ENCODE measurements at places on chromosomes 7 and 10.

GRCh38 chr7:76236224-76236623 is 34.5 kb downstream of the SRRM3 start:
- no peak for DNase-seq

DNA sequence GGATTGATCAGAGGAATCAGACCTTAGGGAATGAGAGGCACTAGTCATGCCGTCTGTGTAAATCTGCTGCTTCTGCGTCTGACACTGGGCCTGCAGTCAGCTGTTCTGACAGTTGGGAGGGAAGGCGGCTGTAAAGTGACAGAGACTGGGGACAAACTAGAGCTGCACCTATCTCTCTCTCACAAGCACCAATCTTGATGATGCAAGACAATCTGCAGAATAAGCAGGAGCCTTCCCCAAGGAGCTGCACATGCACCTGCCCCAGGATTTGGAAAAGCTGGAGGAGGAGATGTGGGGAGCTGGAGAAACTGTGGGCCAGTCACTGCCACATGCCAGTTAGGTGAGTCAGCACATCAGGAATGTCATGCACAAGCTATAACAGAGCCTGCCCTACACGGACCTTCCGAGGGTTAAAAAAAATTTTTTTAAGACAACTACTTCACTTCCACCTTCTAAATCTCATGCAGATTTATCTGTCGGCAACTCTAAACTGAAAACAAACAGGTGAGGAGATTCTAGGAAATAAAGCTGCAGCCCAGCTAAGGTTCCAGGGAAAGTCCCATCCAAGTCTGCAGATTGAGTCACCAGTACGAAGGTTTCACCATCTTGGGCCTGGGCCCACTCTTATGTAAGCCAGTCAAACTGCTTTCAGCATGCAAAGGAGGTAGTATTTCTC is 39.2 kb downstream of the ENO4 start:
- peak; percentile 80 for DNase-seq

DNA sequence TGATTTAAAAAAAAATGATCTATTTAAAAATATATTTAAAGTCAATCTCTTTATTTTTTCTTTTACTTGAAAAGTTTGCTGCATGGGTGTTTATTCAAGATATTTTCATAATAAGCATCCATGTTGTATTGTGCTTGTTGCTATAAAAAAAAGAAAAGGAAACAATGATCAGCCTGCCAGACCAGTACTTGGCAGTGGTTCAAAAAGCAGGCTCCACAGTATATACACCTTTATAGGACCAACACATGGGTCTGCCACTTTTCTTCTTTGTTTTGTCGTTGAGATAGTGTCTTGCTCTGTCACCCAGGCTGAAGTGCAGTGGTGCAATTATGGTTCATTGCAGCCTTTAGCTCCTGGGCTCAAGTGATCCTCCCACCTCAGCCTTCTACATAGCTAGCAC is 228.0 kb downstream of the TWIST1 start:
- DNase-seq, result no peak

DNA sequence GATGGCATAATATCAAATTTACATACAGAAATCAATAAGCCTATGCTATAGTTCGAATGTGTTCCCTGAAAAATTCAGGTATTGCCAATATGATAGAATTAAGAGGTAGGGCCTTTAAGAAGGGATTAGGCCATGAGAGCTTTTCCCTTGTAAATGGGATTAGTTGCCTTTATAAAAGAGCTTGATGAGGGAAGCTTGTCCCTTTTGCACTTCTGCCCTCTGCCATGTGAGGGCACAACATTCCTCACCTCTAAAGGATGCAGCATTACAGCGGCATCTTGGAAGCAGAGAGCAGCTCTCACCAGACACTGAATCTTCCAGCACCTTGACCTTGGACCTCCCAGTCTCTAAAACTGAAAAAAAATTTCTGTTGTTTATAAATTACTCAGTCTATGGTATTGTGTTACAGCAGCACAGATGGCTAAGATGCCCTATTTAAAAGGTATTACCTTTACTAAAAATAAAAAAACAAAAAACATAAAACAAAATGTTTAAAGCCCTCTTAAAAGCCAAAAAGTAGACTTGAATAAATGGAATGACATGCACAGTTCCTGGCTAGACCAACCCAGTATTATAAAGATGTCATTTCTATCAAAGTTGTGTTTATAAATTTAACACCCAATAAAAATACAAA is 909.6 kb downstream of the REEP3 start:
- peak; percentile 14 for DNase-seq

GRCh38 chr7:130276796-130277762 is 10.4 kb downstream of the CPA2 start:
- no peak for DNase-seq

DNA sequence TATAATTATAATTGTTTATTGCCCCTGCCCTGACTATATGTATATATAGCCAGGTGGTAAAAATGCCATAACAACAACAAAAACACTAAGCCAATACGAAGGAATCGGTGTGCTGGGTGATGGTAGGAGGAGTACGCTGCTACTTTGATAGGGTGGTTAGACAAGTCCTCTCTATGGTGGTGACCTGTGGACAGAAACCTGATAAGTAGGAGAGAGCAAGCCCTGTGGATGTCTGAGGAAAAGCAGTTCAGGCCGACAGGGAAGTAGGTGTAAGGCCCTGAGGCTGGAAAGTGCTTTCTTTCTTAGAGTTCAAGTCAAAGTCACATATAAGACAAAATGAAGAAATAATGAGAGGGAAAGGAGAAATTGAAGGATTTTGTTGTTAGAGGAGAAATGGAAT is 823.8 kb upstream of the CELF2 start:
- DNase-seq, result no peak

DNA sequence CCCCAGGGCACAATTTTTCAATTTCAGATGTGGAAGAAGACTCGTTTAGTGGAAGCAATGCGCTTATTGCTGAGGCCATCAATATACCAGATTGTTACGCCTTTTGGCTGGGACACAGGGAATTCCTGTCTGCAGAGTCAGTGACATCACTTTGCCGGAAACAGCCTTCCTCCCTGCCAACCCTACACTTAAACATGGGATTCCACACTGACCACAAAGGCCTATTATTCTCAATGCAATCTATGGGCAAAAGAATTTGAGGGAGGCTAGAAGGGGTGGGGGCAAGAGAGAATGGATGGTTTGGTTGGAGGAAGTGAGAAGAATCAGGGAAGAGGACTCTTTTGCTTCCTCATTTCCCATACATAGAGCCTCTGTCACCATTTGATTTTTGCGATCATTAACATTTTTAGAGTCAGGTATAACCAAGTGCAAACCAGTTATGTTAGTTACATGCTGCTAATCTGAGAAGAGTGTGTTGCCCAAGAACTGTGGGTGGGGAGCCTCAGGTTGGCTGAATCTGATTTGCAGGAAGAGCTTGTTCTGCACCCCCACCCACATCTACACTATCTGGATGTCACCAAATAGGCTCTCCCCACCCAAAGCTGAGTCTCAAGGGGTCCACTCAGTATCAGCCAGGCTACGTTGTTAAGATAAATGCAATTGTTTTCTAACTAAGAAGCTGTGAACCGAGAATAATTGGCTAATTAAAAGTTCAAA is 58.2 kb downstream of the ENTPD1 start:
- DNase-seq, result peak; percentile 92

DNA sequence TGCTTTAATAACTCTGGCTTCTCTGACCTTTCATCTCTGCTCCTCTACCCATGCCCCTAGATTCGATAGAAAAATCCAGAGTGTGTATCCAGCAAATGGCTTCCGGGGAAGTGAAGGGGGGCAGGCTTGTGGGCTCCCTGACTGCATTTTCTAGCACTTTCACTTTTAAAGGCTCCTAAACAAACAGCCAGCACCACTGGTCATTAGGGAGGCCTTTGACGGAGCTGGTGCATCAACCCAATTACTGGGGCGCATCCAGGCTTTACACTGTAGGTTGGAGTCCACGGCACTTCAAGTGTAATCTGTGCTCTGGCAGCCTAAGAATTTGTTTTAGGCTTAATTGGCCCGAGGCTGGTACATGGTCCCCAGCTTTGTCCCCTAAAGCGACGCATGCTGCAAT is 291.9 kb downstream of the GFRA1 start:
- no peak for DNase-seq

DNA sequence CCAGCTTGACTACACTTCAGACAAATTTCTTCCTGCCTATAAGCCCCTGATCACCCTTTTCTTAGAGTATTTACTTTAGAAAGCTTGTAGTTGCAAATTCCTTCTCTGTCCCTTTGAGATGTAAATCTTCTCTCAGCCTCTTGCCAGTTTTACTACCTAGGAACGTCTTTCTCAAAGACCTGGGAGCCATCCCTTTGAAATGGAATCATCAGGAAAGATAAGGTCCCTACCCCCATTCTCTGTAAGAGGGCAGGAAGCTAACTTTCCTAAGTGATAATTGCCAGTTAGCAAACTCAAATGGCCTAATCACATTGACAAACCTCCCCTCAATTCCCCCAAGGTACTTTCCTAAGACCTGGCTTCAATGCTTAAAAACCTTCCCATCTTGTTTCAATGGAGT is 304.5 kb downstream of the MDFIC start:
- no peak for DNase-seq

GRCh38 chr10:84329986-84330651 is 1.7 kb downstream of the CCSER2 start:
- no peak for DNase-seq

- peak; percentile 23 for DNase-seq
These were observed 297.8 kb downstream of the RPS24 start for GRCh38 chr10:78331391-78331922.

- DNase-seq, result no peak
These were observed 23.4 kb downstream of the DOCK4 start for GRCh38 chr7:112182749-112183148.

GRCh38 chr10:17092216-17092944 is 37.2 kb downstream of the CUBN start:
- DNase-seq, result no peak

DNA sequence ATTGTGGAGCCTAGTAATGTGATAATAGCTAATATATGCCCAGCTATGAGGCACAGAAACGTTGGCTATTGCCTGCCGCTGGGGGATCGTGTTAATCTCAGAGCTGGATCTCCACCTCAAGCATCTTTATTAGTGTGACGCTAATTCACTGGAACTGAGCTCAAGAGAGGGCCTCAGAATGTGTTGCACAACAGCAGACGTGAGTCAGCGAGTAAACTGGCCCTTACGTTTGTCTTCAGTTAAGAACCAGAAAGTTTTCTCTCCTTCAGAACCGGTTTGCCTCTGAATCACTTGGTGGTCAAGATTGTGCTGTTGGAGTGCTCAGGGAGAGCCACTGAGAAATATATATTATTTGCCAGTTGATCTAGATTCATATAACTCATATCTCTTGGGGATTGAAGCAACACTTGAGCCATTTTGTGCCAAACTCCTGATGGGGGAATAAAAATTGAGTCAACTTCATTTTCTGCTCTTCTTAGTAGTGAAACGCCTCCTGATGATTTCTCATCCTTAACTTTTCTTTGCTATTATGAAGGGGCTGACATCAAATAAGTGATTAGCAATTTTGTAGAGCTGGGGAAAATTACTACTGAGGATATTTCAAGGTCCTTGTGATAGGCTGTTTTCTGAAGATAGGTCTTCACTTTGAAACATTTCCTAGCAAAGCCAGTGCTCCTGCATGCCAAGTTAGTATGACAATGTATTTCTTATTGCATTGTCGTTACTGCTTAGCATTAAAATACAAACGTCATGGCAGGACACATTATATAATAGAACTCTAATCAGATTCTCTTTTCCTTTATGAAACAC is 22.3 kb downstream of the BZW2 start:
- peak; percentile 99 for DNase-seq
